ENCODE measurements at places on chromosomes 2 and 18.

- no peak for DNase-seq
Measured at GRCh38 chr18:79507076-79507545, 111.4 kb downstream of the NFATC1 start.

GRCh38 chr2:126978333-126978732 lies 79.6 kb downstream of the TEX51 start:
- no peak for DNase-seq

DNA sequence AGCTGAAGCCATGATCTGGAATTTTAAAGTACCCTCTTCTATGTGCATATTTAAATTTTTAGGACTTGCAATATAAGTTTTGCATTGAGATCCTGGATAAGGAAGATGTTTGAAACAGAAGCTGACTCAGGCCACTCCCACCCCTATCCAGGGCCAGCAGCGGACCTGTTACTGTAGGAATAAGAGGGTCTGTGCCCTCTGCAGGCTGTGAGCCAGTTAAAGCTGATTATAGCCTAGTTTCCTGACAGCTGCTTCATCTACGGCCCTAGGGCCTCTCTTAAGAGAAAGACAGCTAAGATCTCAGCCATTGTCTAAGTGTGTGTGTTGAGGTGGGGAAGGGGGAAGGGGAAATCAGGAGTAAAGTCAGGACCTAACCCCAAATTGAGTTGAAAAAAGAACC lies 234.0 kb downstream of the HAUS1 start:
- DNase-seq: no peak

- DNase-seq: no peak
Measured at GRCh38 chr18:47775961-47776360, 154.5 kb downstream of the SMAD2 start.

DNA sequence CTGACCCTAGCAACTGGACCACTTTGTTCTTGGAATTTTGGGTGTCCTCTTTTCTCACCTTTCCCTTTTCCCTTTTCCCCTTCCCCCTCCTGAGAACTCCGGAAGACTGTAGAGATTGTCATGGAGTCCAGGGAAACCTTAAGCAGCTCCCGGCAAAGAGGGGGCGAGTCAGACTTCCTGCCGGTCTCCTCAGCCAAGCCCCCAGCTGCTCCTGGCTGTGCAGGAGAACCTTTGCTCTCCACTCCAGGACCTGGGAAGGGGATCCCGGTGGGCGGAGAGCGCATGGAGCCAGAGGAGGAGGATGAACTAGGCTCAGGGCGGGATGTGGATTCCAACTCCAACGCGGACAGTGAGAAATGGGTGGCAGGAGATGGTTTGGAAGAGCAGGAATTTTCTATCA lies 20.5 kb downstream of the SETBP1 start:
- DNase-seq: no peak

- DNase-seq: no peak
Measured at GRCh38 chr2:240300261-240300821, 135.1 kb upstream of the GPC1 start.

DNA sequence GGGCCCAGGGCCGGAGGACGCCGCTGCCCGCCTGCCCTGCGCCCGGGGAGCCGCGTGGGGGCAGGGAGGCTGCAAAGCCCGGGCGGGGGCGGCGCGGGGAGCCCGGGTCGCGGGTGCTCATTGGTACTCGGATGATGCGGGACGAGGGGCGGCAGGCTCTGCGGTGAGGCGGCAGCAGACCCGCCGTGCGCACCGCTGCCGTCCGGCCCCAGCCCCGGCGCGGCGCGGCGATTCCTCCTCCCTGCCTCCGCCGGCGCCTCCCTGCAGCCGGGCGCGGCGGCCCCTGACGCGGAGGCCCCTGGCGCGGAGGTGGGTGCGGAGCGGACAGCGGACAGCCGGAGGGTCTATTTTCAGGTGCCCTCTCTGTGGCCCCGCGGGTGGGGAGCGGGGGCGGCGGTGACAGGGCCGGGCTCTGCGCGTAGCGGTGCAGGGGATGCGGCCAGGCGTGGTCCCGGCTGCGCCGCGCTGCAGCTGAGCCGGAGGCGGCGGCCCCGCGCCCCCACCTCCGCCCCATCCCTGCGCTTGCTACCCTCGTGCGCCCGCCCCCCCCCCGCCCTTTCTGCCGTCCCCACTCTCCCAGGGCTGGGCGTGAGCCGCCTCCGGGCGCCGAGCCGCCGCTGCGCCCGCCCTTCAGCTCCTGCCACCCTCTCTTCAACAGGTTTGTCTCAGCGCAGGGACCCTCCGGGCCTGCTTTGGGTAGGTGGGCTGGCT lies 640 bp downstream of the SPTBN1 start:
- no peak for DNase-seq

DNA sequence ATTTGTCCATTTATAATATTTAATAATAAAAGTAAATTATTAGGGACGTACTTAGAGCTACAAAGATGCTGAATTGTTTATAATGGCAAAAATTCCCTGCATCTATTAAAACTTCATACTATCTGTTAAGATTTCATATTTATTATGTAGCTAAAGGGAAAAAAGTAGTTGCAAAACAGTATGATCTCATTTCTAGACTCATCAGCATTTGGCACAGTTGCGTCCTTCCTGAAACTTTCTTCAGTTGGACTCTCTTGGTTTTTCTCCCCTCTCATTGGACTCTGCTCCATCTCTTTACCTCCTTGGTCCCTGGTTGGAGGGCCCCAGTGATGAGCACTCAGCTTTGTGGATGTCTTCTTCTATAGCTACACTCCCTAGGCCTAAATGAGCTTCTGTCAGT lies 99.6 kb downstream of the TMEM247 start:
- no peak for DNase-seq

DNA sequence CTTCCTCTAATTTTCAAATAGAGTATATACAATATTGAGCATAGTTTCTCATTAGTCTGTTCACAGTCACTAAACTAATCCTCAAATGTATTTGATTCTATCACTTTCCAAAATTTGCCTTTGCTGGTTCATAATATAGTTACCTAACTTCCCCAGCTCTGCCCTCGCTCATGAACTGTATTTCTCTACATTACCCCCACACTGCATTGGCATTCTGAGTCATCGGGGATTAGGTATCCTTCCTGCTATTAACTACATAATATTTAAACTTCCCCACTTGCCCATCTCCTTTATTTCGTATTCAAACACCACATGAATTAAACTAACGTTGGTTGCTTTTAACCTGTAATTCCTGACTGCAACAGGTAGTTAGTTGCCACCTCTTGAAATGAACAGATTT lies 14.8 kb upstream of the CLASP1 start:
- DNase-seq: no peak
